ENCODE measurements at places on chromosomes 2 and 18.
A peak's percentile ranks its signal among the peaks of the same experiment; 100 is the strongest.

- no peak for DNase-seq
Observed at GRCh38 chr2:118633371-118634018, 214.0 kb downstream of the EN1 start.

- peak; percentile 5 for DNase-seq
Observed at GRCh38 chr18:26741048-26741447, 124.5 kb downstream of the AQP4 start.

DNA sequence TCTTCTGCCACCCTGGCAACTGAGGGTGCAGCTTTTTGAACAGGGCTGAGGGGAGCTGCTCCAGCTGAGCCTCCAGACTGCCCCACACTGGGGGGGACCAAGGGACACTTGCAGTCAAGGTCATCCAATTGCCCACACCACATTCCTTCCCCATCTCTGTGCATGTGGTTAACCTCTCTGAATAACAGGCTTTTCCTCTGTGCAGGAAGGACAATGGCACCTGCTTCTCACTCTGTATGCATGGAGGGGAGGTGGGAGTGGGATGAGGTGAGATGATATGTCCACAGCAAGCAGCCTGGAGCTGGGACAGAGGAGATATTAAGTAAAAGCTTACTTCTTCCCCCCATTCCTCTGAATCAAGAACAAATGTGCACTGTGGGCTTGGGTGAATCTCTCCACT is 39.1 kb upstream of the TEX51 start:
- DNase-seq, result no peak

- DNase-seq, result no peak
Observed at GRCh38 chr2:85255456-85255812, 72.4 kb downstream of the TGOLN2 start.

- DNase-seq, result no peak
Observed at GRCh38 chr2:120013597-120014223, 833 bp downstream of the EPB41L5 start.

DNA sequence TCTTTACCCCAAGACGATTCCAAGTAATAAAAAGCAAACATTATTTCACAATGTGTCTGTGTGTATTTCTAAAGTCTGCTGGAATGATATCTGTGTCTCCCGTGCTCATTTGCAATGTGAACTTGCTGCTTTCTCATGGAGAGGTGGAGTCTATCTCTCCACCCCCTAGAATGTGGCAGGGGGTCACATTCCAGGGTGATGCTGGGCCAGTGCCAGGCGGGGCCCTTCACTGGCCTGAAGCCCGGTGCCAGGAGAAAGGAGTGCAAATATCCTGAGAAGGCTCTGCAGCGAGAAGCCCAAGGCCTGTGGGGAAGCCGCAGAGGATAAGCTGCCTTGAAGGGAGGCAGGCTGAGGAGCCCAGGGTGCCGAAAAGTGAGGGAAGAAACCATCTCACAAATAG is 26.8 kb upstream of the LDLRAD4 start:
- DNase-seq, result no peak

GRCh38 chr2:74498500-74499266 is 720 bp downstream of the LBX2 start:
- DNase-seq, result peak; percentile 61

DNA sequence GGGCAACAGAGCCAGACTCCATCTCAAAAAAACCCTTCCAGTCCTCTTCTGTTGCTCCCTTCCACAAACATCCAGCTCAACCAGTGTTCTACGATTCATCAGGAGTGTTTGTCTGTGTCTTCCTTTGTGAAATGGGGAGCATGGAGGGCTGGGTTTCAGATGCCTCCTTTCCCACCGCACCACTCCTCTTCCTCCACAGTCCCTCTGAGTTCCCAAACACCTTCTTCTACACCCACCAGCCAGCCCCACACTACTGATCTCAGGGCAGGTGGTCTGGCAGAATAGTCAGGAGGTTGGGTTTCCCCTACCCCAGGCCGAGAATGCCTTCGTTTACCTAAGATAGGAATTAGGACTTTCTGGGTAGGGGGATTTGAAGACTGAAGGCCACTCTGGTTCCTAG is 36.9 kb downstream of the NGEF start:
- DNase-seq, result no peak

DNA sequence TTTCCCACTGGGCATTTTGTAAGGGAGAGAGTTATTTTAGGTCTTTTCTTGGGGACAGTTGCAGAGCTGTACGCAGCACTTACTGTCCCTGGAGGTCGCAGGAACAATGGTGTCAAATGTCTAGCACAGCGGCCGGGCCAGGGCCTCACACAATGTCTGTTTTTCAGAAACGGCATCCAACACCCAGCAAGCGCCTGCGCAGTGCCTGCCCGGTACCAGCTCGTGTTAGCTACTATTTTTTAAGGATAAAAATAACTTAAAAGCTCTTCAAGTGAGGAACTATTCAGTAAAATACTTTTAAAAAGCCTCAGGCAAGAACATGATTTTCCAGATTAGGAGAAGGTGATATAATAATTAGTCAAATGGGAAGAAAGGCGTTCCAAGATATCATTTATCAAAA is 90.0 kb downstream of the MBP start:
- DNase-seq, result no peak

DNA sequence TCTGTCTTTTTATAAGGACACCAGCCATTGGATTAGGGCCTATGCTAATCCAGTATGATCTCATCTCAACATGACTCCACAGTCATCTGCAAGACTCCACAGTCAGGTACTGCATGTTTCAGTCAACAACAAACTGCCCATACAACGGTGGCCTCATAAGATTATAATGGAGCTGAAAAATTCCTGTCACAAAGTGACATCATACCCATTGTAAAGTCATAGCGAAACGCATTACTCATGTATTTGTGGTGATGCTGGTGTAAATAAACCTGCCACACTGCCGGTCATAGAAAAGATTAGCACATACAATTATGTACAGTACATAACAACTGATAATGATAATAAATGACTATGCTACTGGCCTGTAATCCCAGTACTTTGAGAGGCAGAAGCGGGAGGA is 102.2 kb downstream of the TEX51 start:
- peak; percentile 14 for DNase-seq

- peak; percentile 94 for DNase-seq
Observed at GRCh38 chr2:170525566-170525900, 189.6 kb upstream of the SP5 start.

DNA sequence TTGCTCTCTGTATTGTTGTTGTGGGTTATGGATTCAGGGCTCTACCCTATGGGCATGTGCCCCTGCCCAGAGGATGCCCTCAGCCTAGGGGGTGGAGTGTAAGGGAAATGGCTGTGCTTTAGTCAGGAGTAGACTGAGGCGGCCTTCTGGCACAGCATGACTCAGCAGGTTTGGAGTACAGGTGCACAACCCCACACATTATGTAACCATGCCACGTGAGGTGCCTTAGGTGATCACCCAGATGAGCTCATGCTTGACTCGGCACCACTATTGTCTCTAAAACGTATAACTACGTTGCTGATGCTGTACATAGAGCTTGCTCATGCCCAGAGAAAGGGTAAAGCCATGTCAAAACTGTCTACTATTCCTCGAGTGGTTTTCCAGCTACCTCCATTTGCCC is 48.3 kb upstream of the ZC3H15 start:
- no peak for DNase-seq

DNA sequence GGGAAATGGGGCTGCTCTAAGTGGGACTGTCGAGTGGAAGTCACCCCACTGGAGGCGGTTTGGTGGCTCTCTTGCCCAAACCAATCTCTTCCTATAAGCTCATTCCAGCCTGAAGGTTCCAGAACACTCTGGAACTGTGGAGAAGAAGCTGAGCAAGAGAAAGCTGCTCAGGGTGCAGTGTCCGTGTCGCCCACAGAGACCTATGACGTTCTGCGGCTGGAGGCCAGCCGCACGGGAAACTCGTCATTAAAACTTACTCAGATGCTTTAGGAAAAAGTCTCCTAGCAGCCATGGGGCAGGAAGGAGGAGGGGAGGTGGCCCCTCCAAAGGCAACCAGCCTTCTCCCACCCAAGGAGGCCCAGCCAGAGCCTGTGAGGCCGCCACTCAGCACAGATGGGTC is 41.7 kb downstream of the ADCY3 start:
- DNase-seq, result no peak

GRCh38 chr2:3098231-3098630 is 279.4 kb downstream of the EIPR1 start:
- no peak for DNase-seq

DNA sequence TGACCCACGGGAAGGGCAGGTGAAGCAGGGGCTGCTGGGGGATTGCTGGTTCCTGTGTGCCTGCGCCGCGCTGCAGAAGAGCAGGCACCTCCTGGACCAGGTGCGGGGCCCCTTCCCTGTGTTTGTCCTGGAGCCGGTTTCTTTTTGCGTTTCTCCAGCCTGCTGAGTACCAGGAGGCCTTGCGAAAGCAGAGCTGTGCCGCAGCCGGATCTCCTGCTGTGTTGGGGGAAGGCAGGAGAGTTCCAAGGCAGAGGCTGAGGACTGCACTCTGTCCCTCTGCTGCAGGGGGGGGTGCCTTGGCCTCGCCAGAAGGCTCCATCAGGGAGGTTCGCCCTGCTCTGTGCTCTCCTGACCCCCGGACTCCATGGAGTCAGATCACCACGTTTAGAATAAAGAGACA is 2.8 kb downstream of the CAPN10 start:
- DNase-seq, result no peak

GRCh38 chr18:22822841-22823508 is 110.2 kb upstream of the RBBP8 start:
- no peak for DNase-seq

DNA sequence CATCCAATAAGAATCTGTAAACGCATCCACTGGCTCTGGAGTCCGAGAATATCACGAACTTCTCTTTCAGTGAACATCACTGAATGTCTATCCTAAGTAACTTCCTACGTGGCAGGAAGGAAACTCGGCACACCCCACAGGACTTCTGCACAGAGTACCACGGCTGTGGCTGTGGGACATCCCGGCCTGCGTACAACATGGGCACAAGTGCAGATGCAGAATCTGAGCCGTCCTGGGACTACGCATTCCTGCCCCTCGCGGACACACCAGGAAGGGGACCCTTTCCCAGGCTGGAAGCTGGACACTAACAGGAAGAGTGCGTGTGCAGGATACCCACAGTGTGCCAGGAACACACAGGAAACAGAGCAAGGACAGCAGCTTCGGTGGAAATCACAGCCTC is 60.6 kb downstream of the ZNF516 start:
- DNase-seq, result no peak

GRCh38 chr2:46381871-46382270 is 84.7 kb downstream of the EPAS1 start:
- no peak for DNase-seq

- peak; percentile 65 for DNase-seq
Observed at GRCh38 chr2:20568501-20569463, 82.1 kb downstream of the HS1BP3 start.

GRCh38 chr18:10232062-10232461 is 222.4 kb upstream of the APCDD1 start:
- DNase-seq, result no peak

GRCh38 chr2:126893153-126893552 is 5.5 kb upstream of the TEX51 start:
- no peak for DNase-seq

GRCh38 chr2:105883911-105884694 is 139.4 kb downstream of the NCK2 start:
- no peak for DNase-seq

- DNase-seq, result no peak
Observed at GRCh38 chr18:2096551-2096950, 474.8 kb downstream of the METTL4 start.

GRCh38 chr2:48306409-48307284 is 223.3 kb upstream of the STON1 start:
- no peak for DNase-seq

DNA sequence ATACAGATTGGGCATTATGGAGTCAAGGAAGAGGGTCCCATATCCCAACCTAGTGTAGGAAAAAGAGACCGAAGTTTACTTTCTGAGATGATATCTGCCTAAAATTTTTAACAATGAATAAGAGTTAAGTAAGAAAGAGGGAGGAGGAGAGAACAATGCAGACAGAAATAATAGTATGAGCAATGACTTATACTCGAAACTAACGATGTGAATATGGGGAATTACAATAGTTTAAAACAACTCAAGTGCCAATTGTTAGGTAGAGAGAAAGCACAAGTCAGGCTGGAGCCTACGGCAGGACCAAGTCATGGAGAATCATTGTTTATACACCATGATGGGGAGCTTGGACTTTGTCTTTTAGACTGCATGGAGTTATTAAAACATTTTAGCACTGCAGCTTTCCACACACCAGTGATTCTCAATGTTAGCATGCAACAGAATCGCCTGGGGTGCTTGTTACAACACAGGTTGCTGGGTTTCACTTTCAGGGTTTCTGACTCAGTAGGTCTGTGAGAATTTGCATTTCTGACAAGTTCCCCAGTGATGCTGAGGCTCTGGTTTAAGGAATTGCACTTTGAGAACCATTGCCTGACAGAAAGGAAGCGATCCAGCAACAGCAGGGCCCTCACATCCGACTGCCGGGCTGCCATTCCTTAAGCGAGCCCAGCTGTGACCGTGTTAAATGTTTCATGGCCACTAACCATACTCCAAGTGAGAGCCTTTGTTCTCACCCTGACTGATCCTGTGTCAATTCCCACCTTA is 511.2 kb downstream of the DCDC2C start:
- no peak for DNase-seq

- DNase-seq, result no peak
Observed at GRCh38 chr2:198283146-198283545, 478.8 kb downstream of the PLCL1 start.

DNA sequence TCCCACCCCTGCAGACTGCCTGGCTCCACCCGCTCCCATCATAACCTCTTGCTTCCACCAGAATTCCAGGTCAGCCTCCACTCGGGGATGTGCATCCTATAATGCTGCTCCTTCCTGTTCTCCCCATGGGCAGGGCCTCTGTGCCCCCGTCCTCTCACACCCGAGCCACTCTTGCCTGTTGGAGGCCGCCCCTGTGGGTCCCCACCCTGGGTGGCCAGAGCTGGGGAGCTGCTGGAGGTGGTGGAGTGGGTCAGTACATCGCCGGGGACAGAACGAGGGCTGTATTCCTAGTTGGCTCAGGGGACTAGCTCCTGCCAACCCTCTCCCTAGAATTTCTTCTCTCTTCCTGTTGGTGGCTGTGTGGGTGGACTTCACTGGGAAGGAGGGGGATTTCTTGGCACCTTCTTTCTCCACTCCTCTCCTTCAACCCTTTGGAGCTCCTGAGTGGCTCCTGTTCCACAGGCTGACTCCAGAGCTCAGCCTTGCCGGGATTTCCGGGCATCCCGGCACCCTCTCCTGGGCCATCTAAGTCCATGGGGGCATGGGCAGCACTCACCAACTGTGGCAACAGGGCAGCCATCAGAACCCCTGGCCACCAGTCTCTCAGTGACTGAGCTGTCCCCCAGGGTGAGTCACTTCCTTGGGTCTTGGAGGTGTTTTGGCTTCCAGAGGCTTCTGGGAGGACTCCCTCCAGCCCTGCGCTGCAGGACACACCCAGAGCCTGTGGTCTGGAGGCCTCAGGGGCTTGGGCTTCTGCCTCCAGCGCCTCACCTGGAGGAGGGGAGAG is 88.2 kb upstream of the MCFD2 start:
- peak; percentile 78 for DNase-seq

- no peak for DNase-seq
Observed at GRCh38 chr18:79523206-79523735, 127.5 kb downstream of the NFATC1 start.

- DNase-seq, result peak; percentile 17
Observed at GRCh38 chr2:152594022-152594766, 123.1 kb downstream of the PRPF40A start.

GRCh38 chr2:16320716-16321115 is 344.9 kb downstream of the CYRIA start:
- DNase-seq, result no peak
